ENCODE measurements at places on chromosomes 7 and 10.

GRCh38 chr10:22158426-22158825, 59.4 kb downstream of the EBLN1 start:
- no peak for DNase-seq

GRCh38 chr7:94061326-94061725, 57.2 kb upstream of the BET1 start:
- no peak for DNase-seq

DNA sequence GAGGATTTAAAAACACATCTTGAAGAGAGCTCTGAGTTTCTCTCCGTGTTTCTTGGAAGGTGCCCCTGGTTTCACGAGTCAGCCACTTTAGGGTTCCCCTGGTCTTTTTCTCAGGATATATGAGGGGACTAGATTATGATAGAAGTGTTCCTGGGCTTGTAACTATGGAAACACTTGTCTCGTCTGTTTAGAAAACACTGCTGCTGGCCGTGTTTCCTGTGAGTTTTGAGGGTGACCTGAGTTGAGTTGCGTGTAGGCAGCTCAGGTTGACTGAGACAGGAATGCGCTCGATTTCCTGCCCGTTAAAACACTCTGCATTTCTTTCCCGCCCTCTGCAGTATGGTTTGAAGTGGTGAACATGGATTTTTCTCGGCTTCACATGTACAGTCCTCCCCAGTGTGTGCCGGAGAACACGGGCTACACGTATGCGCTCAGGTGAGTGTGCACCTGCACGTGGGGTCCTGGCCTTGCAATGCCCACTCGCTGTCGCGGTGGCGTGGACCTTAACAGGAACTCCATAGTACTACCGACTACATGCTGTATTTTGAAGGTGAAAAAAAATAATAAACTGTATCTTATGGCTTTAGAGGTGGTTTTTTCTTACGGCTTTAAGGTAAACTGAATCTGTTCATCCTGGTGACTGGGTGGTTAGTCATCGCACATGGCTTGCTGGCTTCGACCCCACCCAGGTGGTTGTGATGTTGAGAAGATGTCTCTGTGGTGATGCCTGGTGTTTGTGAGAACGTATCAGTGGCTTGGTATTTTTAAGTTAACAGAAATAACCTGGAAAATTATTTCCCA, at the start of gene SUN1:
SUN1 (plus strand) TSS at position 310 of the 801 bp plus-strand sequence; CDS start at position 359, 49 bp downstream.
- DNase-seq = no peak

DNA sequence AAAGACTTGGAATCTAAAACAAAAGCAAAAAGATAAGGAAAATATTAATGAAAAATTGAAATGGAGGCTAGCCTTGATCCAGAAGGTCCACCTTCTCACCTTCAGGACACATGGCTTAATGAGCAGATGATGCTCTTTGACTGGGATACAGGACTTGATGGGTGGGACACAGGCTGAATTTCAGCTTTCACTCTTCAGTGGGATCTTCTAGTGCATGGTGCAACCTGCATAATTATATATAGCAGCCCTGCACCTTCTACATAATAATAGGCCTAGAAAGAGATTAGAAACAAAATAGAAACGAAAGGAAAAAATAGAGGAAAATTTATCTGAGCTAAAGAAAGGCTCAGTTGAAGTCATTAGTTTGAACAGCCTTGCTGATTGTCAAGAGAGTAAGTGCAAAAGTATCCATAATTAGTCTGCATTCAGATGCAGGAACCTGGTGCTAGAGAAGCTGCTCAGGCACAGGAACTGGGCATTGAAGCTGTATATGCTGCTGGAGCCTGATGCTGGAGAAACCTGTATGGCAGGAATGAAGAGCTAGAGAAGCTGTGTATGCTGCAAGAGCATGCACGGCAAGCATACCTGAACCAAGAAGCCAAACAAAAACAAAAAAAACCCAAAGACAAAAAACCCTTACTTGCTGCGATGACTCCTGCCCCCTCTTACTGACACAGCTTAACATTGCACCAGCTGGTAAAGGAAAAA, 19.4 kb downstream of the MKLN1 start:
- no peak for DNase-seq

DNA sequence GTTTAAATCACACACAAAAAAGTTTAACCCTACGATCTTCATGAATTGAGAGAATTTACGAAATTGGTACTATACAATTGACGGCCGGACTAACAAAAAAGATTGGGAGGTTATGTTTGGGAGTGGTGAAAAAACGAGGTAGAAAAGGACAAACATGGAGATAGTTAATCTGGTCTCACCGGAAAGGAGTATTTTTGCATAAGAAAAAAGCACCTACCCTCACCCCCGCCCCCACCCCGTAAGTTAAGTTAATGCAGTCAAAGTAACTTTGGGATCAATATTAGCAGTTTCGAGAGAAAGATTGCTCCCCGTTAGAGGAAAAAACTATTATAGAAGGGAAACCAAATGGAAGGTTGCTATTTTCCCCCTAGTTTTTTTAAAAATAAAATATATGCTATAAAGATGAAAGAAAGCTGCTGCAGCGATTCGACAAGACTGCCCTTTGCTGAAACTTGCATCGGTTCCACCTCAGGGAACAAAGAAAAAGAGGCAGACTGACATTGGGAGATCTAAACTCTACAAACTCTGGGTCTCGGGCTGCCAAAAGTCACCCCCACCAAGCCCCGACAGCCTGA, 3.5 kb downstream of the SP8 start:
- DNase-seq = no peak

GRCh38 chr7:44491229-44491628, 771 bp upstream of the NUDCD3 start:
- DNase-seq = no peak

DNA sequence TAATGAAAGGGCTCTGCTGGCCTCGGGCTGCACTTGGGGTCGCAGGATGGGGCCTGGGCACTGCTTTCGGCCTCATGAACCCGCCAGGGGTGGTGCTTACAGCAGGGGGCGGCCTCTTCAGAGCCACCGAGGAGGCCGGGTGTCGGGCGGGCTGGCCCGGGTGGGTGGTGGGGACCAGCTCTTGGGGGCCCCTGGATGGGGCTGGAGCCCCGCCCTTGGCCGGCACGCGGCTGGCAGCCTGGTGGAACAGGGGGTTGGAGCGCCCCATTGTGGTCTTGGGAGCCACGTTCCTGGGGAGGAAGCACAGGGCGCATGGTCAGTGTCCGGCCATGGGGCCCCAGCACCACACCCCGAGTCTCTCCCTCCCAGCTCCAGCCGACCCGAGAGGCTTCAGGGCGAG, 8.8 kb downstream of the ADAM8 start:
- DNase-seq = no peak

DNA sequence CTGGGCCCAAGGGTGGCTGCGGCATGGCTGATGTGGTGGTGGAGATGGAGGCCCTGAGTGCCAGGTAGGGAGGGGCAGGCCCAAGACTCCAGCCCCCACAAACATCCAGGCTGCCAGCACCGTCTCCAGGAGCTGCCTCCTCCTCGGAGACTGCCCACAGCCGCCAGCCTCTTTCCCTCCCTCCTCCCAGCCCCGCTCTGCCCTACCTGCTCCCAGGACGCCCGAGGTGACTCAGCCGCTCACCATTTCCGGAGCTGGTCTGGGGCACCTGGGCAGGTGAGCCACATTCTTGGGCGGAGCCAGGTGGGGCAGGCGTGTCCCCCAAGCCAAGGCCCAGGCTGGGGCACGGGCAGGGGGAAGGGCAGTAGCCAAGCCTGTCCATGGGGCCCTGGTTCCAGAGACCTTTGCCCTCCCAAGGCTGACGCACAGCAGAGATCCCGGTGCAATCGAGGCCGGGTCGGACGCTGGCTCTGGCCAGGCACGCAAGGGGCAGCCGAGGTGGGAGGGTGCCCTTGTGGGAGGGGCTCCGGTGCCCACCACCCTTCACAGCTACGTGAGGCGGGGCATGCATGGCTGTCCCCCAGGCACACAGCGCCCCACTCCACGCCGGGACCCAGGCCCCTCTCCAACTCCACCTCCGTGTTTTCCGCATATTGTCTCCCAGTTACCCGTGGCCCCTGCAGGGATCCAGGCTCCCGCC, 8.8 kb downstream of the ADAP1 start:
- DNase-seq = no peak

GRCh38 chr10:70558871-70559810, 43.4 kb downstream of the PRF1 start:
- DNase-seq = no peak

- DNase-seq = no peak
Observed at GRCh38 chr10:78520737-78521430, 487.2 kb downstream of the RPS24 start.

DNA sequence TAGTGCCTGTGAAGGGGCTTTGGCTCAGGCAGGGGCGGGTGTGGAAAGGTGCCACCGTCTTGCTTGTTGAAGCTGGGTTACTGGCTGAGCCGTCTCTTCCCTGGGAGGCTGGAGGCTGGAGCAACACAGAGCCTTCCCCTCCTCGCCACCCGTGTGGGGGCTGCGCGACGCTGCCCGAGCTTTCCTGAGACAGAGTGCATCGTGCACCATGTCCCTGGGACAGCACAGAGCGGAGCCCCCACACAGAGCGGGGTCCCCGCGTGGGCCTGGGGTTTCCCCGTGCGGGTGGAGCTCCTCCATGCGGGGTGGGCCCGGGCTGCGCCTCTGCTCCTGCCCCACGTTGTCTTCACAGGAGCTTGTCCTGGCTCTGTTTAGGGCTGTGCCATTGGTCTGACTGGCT, 69.9 kb downstream of the INPP5A start:
- no peak for DNase-seq

GRCh38 chr7:107078517-107078966, 34.0 kb downstream of the PRKAR2B start:
- no peak for DNase-seq

- no peak for DNase-seq
Observed at GRCh38 chr10:60877777-60878120, 66.2 kb downstream of the RHOBTB1 start.

DNA sequence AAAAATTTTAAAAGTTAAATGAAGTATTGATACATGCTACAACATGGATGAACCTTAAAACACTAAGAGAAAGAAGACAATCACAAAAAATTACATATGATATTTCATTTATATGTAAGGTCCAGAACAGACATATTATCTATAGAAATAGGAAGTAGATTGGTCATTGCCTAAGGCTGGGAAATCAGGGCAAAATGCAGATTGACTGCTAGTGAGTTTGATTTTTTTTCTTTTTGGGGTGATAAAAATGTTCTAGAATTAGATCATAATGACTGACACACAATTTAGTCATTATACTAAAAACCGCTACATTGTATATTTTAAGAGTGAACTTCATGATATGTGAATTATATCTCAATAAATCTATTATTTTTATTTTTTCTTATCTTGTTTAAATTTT, 88.3 kb downstream of the CPEB3 start:
- no peak for DNase-seq

DNA sequence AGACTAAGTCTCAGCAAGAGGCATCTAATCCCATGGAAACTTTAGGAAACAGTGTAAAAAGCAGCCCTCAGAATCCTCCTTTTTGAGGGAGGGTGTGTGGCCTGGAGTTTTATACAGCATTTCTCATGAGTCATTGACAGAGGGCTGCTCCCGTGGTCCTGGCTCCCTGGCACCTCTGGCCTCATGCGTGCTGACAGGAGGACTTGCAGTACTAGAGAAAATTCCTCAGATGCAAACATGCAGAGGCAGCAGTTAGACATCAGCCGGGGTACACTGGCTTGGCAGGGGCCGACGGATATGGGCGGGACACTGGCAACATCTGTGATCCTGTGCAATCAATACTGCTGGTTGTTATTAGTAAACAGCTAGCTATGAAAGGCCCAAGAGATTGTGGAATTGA, 925.1 kb upstream of the CELF2 start:
- DNase-seq = no peak

DNA sequence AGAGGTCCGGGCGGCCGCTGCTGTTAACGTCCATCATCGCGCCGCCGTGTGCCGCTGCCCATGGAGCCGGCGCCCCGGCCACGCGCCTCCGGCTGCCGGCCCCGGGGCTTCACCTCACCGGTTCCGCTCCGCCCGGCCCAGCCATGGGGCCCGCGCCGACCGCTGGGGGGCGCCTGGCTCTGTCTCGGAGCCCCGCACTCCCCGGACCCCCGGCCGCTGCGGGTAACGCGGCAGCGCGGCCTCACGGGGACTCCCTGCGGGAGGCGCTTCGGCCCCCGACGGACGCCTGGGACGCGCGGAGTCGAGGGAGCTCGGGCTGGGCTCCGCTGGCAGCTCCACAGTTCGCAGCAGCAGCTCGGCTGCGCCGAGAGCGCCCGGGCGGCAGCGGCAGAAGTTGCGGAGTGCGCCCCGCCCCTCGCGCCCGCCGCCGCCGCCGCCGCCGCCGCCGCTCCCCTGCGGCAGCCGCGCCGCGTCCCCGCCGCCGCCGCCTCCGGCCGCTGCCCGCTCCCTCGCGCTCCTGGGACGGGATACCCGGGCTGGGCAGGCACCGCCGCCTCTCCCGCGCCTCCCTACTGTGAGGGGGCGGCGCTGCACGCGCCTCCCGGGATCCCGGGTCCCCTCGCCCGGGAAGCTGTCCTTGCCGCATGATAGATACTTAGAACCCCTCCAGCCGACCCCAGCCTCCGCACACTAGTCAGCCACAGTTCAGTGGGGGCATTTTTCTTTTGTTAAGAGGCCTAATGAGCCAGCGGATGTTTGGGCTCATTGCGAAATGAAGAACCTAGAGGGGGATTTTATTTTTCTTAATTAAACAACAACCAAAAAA, at the start of gene HTR7:
HTR7 (minus strand) TSS at position 405 of the 826 bp plus-strand sequence; CDS start at position 37, 368 bp downstream.
- DNase-seq = no peak

GRCh38 chr10:86262688-86263181, 103.9 kb downstream of the GRID1 start:
- DNase-seq = no peak

- DNase-seq = no peak
Observed at GRCh38 chr7:129453510-129454248, 19.4 kb downstream of the STRIP2 start.

GRCh38 chr10:86337121-86337601, 29.4 kb downstream of the GRID1 start:
- no peak for DNase-seq

DNA sequence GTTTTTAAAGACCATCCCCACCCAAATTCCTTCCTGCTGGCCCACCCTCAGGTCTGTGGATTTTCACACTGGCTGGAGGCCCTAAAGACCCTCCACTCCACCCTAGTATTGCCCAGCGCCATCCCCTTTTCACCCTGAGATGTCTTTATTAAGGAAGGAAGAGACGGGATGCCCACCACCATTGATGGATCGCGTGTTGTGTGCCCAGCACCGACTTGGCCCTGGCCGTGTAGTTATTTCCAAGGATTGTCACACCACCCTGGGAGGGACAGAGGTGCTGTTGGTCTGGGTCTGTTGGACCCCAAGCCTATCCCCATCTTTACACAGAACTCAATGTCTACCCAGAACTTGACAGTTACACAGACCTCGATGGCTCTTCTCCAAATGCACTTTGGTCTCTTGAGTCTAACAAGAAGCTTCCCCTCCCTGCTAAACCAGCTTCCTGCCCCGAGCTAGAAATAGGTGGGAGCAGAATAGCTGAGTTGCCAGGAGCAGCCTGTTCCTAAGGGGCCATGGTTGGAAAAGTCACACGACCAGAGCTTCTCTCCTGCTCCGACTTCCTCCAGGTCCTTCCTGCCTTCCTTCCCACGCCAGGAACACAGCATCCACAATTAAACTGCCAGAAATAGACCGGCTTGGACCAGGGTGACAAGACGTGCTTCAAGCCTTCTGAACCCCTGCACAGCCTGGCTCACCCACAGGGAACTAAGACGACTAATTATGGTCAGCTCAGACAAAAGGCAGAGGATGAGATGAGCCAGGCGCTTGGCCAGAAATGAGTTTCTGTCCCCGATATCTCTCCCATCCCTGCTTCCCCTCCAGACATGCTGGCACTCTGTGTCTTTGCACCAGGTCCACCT, 139.5 kb upstream of the CHST15 start:
- no peak for DNase-seq
